Hematopoietic multipotent progenitor cell treated with erythropoietin and hydrocortisone succinate and interleukin-3 and kit ligand, for 6 days (in vitro differentiated cells): ENCODE measurements at places on chromosomes 5 and 9.

DNA sequence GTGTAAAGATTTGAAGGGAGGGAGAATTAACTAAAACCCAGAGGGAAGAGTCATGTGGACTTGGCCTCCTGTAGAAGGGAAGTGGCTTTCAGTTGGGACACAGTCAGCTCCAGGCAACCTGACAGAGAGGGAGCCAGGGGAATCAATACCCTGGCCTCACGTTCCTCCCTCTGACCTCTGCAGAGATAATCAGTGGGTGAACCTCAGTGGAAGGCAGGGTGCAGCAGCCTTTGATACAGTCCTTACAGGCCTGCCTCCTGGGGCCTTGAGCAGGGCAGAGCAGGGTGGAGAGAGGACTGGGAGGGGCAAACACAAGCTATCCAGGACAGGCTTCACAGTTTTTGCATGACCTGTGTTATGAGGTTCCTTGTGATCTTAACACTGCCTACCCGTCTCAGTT, 61.9 kb upstream of the GPBP1 start:
- peak; percentile 20 for DNase-seq

- DNase-seq = peak; percentile 86
Observed at GRCh38 chr5:38994324-38994927, 79.8 kb downstream of the RICTOR start.

DNA sequence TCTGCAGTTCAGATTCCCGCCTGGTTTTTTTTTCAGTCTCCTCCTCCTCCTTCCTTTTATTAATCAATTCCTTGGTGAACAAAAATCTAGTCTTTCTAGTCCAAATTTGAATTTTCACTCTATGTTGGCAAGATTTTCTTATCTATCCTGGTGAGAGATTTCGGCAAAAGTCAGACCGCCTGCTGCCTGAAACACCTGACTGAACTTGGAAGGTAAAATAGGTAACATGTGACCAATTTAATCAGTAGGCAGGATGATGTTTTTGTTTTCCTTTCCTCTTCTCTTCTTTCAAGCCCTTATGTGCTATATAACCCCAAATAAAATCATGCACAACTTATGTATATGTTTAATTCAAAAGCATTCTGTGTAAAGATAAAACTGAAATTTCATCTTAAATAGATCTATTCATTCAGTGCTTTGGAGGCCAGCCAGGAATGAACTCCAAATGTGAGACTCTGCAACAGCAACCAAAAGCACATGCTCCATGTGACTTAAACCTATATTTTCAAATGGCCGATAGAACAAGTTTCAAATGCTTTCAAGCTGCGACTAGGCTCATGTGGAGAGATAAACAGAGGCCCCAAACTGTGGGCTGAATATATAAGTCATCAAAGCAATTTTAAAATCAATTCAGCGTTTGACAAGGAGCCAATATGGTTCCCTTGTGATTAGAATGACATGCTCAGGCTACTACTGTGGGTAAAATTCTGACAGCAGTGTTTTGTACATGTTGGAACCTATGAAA, 100.4 kb upstream of the SEMA6A start:
- no peak for DNase-seq

GRCh38 chr9:81259896-81260295, 429.5 kb downstream of the TLE1 start:
- DNase-seq = no peak

DNA sequence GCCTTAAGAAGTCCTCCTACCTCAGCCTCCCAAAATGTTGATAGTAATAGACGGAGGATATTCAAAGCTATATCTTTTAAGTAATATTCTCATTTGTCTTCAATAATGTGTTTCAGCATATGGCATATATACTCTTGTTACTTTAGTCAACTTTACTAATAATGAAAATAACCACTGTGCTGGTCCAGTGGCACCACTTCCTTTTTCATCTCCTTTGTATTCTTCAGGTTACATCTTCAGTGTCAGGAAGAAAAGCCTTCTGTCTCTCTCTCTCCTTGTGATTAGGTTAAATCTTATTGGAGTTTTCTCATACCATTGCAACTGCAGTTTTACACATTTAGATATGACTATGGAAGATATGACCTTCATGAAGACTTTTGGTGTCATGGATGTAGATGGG, 31.3 kb downstream of the PARP8 start:
- no peak for DNase-seq

DNA sequence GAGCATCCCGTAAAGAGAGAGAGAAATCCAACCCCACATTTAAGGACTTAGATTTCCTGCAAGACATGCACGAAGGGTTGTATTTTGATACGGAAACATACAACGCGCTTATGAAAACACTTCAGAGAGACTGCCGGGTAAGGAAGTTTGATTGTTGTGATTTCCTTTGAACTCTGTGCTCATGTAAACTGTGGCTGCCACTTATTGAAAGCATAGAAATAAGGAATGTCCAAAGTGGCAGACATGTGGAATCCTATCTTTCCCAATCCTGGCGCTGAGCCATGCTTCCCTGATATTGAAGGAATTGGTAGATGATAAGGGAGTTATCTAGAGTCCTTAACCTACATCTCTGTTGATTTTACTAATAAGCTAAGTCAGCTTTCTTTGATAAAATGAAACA, 119.4 kb downstream of the PRKACG start:
- DNase-seq = no peak

GRCh38 chr5:5085381-5085780, 54.7 kb upstream of the ADAMTS16 start:
- no peak for DNase-seq

GRCh38 chr5:151924564-151925301, at the start of gene GLRA1:
GLRA1 (minus strand) TSS chr5:151924851; CDS start chr5:151924549, 302 bp downstream.
- DNase-seq = peak; percentile 84

DNA sequence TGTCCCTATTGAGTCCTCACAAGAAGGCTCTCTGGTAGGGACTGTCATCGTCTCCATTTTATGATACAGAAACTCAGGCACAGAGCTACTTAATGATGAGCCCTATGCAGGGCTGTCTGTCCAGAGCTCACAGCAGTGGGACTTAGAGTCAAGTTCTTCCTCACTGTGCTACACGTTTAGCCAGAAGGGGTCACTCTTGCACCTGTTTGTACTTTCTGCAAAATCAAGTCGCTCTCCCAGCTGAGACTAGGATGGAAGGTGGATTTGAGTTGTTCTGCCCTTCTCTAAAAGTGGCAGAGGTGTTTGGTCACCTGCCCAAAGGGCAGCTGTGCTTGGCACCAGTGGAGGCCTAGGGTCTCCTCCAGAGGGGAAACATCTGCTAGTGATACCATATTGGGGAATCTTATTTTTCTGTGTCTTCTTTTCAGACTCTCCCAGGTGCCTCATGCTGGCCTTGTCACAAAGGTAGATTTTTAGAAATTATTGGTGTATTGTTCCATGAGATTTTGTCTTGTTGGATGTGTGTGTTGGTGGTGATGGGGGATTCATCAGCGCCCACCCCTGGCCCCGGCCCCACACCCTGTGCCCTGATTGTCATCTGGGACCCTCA, 104.2 kb downstream of the PPARGC1B start:
- peak; percentile 90 for DNase-seq

- DNase-seq = peak; percentile 89
Observed at GRCh38 chr9:4662108-4662988, at the start of gene PLPP6. PLPP6 (plus strand) TSS chr9:4662294; CDS start chr9:4662376, 82 bp downstream.

DNA sequence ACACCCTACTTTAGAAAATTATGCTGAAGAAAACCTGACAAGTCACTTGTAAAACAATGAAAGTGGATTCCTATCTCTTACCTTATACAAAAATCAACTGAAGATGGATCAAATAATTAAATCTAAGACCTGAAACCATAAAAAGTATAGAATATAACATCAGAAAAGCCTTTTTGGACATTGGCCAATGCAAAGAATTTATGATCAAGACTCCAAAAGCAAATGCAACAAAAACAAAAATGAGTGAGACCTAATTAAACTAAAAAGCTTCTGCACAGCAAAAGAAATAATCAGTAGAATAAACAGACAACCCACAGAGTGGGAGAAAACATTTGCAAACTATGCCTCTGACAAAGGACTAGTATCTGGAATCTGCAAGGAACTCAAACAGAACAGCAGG, 303.0 kb upstream of the CDH9 start:
- DNase-seq = no peak
